Sigmoid colon (tissue), 7 donors: ENCODE measurements at places on chromosomes 11 and 22. TPM values are rescaled to one million over a fixed set of nuclear protein-coding genes. Genes with fewer than 3 reads are reported as not detected.

The BTG4 gene
- total RNA-seq = not detected

DNA sequence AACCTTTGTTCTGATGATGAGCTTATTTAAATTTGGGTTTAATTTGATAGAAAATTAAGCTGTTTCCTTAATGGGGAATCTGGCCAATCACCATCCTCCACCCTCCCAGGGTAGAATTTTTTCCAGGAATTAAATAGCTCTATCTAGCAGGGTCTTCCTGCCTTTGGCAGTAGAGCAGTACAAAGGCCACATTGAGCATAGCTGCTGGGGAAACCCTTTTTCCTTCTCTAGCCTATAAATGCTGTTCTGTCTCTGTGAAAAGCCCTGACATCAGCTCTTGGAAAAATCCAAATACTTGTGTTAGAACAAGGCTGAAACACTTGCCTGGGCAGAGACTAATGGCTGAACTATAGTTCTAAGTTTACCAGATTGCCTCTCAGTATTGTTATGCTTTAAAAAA, 55.1 kb downstream of the ARHGEF12 start:
- DNase-seq = no peak

DNA sequence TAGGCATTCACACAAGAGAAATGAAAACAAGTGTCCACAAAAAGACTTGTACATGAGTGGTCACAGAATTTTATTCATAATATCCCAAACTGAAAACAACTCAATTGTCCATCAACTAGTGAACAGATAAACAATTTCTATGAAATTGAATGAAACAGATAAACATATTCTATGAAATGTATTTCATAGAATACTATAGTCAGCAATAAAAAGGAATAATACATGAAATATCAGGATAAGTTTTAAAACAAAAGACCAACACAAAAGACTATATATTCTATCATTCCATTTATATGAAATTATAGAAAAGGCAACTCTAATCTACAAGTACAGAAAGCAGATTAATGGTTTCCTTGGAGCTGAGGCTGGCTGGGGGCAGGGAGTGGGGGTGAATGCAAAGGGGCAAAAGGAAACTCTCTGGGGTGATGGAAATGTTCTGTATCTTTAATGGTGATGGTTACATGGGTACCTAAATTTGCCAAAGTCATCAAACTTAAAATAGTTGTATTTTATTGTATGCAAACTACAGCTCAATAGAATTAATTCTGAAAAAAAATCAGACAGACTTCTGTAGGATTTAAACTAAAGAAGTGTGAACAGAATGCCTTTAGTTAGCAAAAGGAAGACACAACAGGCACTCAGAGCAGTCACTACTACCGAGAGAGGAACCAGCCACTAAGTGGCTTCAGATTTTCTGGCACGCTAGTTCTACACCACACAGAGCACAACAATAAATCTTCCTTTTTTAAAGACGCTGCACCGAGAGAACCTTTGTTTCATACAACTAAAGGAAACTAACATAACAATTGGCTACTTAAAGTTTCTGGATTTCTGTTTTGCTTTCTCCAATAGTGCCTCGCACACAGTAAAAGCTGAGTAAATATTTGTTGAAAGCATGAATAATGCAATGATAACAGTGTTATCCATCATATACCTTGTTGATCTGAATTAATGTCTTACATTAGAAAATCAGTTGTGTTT, 15.4 kb downstream of the CCDC34 start:
- DNase-seq = no peak

GRCh38 chr22:28955817-28956216, 72.4 kb downstream of the ZNRF3 start:
- DNase-seq = no peak

The OR6A2 gene
- 0.28 TPM for total RNA-seq

GRCh38 chr11:33624083-33624482, 76.5 kb downstream of the C11orf91 start:
- DNase-seq = no peak

The ACTN3 gene
- total RNA-seq = under 0.01 TPM

GRCh38 chr11:77806993-77807392, 13.5 kb downstream of the RSF1 start:
- DNase-seq = no peak

DNA sequence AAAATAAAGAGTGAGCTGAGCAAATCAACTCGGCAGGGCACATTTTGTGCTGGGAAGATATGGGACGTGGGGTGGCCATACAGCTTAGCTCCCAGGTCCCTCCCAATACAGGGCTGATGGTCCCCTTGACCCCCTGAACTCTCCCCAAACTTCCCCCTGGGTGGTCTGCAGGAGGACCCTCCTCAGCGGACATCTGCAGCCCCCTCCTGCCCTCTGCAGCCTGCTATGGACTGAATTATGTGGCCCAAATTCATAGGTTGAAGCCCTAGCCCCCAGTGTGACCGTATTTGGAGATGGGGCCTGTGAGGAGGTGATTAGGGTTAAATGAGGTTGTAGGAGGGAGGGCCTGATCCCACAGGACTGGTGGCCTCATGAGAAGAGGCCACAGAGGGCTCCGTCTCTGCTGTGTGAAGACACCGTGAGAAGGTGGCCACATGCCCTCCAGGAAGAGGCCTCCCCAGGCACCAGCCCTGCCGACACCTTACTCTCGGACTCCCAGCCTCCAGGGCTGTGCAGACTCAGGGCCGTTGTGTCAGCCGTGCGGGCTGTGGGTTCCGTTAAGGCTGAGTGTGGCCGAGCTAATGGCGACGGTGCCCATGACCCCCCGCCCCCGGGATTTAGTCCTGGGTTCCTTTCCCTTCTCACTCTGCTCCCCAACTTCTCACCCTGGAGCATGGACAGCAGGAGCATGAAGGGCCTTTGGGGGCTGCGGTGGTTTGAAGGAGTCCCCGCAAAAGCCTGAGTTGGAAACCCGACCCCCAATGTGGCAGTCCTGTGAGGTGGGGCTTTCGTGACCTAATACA, 1042.8 kb downstream of the BRD1 start:
- DNase-seq = peak; percentile 51

DNA sequence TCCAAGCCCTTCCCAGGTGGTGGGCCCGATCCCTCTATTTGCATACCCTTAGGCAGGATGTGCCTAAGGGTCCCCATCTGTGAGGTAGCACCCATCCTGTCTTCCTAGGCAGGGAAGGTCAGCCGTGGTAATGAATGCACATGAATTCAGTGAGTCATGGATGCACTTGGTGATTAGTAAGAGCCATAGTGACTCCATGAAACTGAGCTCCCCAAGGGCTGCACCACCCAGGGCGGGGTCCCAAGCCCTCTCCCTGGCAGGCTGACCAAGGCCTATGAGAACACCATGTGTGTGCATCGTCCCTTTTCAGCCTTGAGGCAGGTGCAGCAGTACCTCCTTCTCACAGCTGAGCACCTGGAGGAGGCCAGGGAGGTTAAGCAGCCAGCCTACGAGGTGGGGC, 15.6 kb upstream of the SUSD2 start:
- no peak for DNase-seq

DNA sequence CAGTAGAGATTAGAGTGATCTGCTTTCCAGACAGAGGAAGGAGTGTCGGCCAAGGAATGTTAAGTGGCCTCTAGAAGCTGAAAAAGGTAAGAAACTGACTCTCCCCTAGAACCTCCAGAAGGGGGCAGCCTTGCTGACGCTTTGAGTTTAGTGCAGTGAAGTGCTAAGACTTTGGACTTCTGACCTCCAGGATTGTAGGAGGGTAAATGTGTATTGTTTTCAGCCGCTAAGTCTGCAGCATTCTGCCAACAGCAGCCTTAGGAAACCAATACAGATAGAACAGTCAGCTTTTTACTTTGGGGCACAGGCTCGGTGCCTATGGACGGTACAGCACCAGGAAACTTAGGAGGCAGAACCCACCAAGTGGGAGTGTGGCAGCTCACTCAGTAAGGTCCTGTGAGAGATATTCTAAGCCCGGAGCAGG, 3.6 kb upstream of the TBC1D22A start:
- DNase-seq = no peak

DNA sequence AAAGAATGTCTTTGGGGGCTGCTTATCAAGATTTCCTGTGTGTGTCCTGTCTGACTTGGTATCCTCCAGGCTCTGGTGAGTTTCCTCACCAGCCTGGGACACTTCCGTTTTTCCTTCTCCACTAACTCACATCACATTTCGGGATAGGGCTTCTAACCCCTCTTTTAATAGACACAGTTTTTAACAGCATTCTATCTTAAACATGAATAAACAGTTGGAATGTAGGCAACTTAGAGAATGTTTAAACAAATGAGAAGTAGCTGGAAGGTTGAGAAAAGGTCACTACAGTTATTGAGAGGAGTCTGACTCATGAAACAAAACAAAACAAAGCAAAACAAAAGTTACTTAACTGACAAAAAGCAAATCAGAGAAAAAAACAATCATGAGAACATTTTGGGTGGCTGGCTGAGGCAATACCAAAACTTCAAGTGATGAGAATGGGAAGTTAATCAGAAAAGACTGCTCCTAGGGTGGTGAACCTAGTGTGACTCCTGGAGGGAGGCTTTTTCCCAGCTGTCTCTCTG, 64.7 kb upstream of the CTSC start:
- no peak for DNase-seq
